ENCODE measurements at places on chromosomes 11 and 22.

GRCh38 chr22:35375031-35375430 is 5.9 kb upstream of the HMOX1 start:
- DNase-seq = no peak

DNA sequence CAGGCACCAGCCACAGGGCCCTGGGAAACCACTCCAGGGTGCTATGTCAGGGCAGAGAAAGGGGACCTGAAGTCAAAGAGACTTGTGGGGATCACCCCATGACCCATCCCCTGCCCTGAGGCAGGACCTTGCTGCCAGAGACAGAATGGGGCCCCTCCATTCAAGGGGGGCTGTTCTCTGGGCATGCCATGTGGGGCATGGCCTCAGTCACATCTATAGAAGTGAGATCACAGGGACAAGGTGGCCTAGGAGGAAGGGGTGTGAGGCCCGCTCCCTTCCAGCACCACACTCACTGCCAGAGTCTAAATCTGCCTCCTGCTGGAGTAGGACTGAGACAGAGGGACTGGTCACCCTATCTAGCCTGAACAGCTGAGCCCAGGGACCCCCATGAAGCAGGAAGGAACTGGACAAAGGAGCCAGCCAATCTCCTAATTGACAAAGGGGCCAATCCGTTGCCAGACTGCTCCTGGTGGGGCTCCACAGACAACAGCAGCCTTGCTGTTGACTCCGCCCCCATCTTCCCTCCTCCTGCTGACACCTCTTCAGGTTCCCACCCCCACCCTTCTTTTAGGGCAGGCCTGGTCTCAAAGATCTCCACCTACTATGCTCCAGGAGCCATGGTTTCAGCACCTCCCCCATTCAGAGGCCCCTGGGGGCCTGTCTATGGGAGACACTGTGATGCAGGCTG is 26.0 kb downstream of the NEAT1 start:
- no peak for DNase-seq

- DNase-seq = no peak
Observed at GRCh38 chr11:72084965-72085364, 4.3 kb downstream of the LRRC51 start.

- no peak for DNase-seq
Observed at GRCh38 chr11:102115557-102115956, 5.3 kb downstream of the YAP1 start.

DNA sequence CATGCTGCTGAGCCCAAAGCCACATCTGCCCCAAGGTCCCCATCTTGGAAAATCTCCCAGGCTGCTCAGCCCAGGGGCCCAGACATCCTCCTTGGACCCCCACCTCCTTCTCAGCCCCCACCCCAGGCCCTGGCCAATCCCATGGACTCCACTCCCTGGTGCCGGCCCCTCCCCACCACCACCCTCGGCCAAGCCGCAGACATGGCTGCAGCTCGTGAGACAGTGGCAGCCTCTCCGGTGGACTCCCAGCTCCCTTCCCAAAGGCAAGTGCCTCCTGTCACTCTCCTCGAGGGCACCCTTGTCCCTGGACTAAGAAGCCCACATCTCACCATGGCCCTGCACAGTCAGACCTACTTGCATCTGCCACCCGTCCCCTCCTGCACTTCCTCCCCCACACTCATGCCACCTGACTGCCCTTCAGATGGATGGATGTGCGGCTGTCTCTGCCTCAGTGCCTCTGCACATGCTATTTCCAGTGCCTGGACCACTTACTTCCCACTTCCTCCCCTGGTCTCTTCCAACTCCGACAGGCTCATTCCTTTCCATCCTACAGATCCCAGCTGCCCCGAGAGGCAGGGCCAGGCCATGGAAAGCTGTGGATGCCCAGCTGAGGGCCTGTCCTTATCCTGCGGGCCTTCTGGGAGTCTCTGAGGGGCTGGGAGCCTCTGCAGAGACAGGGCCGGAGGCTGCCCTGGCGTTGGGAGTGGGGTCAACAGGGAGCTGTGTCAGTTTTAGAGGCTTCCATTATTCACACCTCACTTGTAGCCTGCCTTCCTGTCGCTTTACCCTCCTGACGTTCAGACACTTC is 25.5 kb upstream of the RFPL3 start:
- no peak for DNase-seq

GRCh38 chr11:70604630-70605467 is 206.5 kb downstream of the CTTN start:
- DNase-seq = no peak

DNA sequence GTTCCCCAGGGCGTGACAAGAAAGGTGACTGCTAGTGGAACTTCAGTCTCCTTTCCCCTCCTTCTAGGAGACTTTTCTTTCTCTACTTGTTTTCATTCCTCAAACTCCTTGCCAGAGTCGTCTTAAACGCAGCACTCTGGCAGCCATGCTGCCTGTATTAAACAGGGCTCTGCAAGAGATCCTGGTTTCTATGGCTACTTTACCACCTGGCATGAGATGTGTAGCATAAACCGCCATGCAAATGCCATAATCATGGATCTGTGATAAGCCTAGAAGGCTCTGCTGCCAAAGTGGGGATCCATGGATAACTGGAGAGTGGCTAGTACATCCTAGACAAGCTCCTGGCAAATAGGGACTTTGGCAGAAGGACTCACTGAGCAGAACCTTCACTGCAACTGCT is 321.1 kb downstream of the CADM1 start:
- DNase-seq = no peak

- no peak for DNase-seq
Observed at GRCh38 chr11:69683764-69684333, 8.7 kb upstream of the LTO1 start.

DNA sequence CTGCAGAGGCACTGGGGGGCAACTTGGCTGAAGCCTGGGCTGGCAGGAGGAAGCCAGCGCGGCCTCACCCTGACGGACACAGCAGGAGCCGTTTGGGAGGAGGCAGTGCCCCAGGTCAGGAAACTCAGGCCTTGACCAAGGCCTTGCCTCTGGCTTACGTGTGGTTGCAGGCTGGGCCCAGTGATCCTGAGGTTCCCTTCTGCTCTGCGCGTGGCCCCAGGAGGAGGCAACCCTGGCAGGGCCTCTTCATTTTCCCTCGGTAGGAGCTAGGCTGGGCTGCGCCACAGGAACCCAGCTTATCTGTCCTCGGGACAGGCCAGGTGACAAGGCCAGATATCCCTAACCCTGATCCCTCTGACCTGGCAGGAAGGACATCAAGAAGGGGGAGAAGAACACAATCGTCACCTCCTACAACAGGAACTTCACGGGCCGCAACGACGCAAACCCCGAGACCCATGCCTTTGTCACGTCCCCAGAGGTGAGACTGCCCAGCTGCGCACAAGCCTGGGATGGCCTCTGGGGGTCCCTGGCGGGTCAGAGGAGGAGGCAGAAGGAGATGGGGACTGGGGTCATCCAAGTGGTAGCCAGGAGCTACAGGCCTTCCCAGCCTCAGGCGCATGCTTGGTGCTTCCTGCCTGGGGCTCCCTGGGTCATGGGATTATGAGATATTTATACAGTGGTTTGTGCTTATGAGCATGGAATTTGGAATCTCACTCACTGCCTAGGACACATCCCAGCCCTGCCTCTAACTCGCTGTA is 20.6 kb downstream of the POLR3H start:
- DNase-seq = no peak

GRCh38 chr22:39727541-39727940 is 157.0 kb downstream of the CACNA1I start:
- no peak for DNase-seq

DNA sequence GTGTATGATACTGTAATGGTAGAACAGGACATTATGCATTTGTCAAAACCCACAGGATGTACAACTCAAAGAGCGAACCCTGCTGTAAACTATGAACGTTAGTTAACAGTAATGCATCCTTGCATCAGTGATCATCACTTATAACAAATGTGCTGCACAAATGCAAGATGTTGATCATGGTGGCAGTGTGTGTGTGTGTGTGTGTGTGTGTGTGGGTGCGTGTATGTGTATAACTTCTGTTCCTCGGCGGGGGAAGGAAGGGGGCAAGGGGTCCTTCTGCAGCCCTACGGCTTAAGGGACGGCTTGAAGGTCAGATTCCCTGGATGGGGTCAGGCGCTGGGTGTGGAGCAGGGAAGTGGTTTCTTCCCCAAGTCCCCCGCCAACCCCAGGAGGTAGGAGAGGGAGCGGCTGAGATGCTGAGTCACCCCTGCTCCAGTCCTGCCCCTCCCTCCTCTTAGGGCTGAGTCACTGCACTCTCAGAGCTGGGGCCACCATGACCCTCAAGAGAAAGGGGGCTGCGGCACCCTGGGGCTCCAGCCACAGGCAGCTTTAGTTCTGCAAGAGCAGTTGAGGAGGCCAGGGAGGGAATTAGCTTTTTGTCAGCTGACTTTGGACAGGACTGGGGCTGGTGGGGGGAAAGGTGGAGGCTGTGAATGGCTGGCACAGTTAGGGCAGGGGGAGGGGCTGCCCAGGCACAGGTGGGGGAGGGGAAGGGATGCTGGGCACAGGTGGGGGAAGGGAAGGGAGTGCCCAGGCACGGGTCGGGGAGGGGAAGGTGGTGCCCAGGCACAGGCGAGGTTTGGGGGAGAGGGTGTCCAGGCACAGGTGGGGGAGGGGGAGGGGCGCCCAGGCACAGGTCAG is 8.8 kb upstream of the CTSD start:
- DNase-seq = peak; percentile 61

DNA sequence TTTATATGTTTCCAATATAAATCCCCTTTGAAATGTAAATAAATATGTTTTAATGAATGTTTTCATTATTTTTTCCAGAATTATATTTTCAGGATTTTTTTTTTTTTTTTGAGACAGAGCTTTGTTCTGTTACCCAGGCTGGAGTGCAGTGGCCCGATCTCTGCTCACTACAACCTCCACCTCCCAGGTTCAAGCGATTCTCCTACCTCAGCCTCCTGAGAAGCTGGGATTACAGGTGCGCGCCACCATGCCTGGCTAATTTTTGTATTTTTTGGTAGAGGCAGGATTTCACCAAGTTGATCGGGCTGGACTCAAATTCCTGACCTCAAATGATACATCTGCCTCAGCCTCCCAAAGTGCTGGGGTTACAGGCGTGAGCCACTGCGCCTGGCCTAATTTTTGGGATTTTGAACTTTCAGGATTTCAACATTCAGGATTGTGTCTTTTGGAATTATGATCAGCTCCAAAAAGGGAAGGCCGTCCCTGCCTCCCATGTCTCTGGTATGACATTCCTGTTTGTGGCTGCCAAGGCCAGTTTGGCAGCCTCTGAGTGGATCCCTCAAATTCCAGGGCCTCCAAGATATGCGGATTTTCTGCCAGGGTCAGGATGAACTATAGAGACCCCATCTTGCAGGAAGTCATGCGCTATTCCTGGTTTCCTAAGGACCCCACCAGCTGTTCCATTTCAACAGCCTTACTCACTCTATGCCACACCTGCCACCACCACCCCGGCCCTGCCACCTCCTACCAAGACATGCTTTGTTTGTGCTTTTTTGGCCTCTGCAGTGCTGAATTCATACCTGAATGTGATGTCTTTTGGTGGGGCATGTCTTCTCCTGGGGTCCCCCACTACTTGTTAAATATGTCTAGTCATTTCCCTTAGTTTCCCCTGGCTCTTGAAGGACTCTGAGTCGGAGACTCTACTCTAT is 21.9 kb upstream of the TMPRSS4 start:
- DNase-seq = no peak

DNA sequence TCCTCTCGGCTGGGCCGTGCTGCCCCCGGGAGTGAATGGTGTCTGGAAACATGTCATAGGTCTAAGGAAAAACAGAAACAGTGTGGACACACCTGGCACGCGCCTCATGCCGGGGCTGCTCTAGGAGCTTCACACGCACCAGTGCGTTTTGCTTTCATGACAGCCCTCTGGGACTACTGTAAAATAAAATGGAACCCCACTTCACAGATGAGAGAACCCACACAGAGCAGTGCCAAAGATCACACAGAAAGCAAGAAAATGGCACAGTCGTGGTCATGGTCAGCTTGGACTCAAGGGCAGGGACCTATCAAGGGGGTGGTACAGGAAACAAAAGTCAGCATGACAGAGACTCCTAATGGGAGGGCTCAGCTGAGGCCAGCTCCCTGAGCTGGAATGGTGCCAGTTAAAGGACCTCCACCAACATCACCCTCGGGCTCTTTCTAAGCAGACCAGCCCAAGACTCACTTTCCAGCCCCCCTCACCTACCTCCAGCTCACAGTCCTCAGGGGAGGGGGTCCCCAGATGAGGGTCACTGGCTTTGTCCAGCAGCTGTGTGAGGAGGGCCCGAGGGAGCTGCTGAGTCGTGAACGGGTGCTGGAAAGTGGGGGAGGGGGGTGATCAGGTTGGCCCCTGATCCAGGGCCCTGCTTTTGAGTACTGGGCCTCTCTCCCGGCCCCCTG is 3.3 kb downstream of the MAP4K2 start:
- no peak for DNase-seq

DNA sequence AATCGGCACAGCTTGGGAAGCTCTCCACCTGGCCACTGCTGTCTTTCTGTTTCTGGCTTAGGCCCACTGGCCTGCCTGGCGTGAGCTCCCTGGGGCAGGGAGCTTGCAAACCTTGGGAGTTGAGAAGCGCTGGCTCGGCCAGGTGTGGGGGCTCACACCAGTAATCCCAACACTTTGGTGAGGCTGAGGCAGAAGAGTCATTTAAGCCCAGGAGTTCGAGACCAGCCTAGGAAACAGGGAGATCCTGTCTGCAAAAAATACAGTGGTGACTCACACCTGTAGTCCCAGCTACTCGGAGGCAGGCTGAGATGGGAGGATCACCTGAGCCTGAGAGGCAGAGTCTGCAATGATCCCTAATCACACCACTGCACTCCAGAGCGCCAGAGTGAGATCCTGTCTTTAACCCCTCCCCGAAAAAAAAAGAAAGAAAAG is 4.0 kb downstream of the AP5B1 start:
- DNase-seq = no peak

DNA sequence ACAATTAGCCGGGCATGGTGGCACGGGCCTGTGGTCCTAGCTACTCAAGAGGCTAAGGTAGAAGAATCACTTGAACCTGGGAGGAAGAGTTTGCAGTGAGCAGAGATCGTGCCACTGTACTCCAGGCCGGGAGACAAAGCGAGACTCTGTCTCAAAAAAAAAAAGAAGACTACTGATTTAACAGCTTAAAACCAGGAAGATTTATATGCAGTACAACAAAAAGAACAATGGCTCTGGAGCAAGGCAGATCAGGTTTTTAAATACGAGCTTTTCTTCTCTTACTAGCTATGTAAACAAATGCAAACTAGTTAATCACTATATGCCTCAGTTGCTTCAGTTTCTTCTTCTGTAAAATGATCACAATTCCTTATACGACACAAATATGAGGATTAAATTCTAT is 6.9 kb downstream of the FAM168A start:
- no peak for DNase-seq

- no peak for DNase-seq
Observed at GRCh38 chr11:133019545-133020371, 512.5 kb downstream of the OPCML start.

DNA sequence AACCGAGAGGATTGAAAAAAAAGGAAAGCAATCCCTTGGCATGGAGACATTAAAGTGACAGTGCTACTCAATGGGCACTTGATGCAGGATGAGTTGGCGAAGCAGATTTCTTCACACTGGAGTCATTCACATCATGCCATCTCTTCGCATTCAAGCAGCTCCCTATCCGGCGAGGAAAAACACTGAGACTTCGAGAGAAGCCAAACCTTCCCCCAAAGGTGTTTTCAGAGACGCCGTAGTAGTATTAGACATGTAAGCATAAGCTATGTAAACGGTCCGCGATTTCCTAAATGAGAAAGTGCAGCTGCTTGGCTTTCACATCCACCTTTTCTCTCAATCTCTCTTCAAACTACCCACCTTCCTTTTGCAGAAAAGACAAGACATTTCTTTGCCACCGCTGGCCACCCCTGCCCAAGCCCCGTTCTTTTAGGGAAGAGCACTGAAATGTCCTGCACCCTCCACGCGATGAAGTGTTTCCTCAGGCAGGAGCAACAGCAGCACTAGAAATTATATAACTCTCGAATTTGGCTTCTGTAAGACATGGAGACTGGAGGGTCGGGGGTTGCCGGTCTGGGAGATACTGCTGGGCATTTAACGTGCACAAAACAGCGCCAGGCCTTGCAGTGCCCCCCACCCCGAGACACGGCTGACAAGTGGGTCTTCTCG is at the start of gene DLG2:
TSS of gene DLG2 (minus strand) at position 13 of the 666 bp plus-strand sequence.
- peak; percentile 27 for DNase-seq

Data from NCI-H2227 treated with DMSO at 0.1 percent for 48 hours (cell line).